ENCODE measurements at places on chromosomes 12 and 14. TPM values are rescaled to one million over a fixed set of nuclear protein-coding genes. Genes with fewer than 3 reads are reported as not detected.
A peak's percentile ranks its signal among the peaks of the same experiment; 100 is the strongest.

The FGD6 gene
- 95.3 TPM for total RNA-seq

The ANG gene
- total RNA-seq: 2.6 TPM

- no peaks in the 10 kb centered on the region for H3K36me3 ChIP-seq
- no peak overlapping the region for H3K4me3 ChIP-seq
- no peak overlapping the region for H3K27ac ChIP-seq
Measured at GRCh38 chr14:52055167-52055566, 13.7 kb downstream of the NID2 start.

DNA sequence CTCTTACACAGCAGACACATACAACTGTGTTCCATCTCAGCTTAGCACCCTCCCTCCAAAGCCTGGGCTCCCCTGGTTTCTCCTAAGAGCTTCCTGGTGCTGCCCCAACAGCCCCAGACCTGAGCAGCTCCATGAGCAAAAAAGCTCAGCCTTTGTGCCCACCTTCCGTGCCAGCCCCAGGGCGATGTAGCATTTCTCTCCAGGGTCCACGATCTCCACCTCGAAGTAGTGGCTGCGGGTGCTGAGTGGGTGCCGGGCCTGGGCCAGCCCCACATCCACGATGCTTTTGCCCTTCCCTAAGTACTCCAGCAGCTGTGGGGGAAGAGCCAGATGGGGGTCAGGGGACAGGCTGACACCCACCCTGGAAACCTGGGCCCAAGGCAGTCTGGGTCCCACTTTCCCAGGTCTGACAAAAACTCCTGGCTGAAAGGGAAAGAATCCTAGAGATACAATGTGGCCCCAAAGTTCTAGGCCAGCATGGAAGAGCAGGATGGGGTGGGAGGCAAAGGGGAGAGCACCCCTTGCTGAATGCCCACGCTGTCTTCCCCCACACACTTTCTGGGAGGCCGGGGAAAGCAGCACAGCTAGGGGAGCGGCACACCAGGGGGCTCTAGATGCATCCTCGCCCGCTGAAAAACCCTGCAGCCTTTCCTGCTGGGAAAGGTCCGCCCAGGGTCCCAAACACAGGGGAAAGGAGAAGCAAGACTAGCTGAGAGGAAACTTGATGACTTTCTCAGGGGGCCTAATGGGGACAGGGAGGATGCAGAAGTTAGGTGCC, 11.0 kb downstream of the SPRYD3 start:
- no peak overlapping the region for H3K4me3 ChIP-seq
- H3K27me3 ChIP-seq: no peaks in the 10 kb centered on the region
- H3K36me3 ChIP-seq: peaks cover 18% of the 10 kb centered on the region
- DNase-seq: peak; percentile 46
- H3K4me1 ChIP-seq: peaks cover 10% of the 10 kb centered on the region
- no peak overlapping the region for H3K27ac ChIP-seq

- H3K36me3 ChIP-seq: no peaks in the 10 kb centered on the region
- H3K27me3 ChIP-seq: no peaks in the 10 kb centered on the region
- no peak overlapping the region for H3K27ac ChIP-seq
- H3K4me3 ChIP-seq: no peak overlapping the region
- no peaks in the 10 kb centered on the region for H3K4me1 ChIP-seq
- no peak for DNase-seq
Measured at GRCh38 chr12:66662729-66663128, 16.1 kb downstream of the GRIP1 start.

GRCh38 chr12:113057565-113058485, 1.3 kb downstream of the DTX1 start:
- no peaks in the 10 kb centered on the region for H3K4me1 ChIP-seq
- no peak overlapping the region for H3K4me3 ChIP-seq
- DNase-seq: peak; percentile 82

DNA sequence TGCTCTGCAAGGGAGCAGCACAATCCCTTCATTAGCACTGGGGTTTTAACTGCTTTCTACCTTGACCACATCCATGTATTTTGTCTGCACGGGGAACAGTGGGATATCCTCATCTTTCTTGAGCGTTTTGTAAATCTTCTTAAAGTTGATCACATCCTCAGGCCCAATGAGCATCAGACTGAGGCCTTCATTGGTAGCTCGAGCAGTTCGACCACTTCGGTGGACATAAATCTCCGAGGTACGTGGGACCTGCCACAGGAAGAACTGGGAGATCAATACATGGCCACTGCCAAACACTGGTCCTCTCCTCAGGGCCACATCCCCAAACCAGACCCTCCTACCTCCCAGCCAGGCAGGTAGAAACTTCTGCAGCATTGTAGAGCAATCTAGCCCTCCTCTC, 26.1 kb downstream of the DDX24 start:
- H3K4me1 ChIP-seq: no peaks in the 10 kb centered on the region
- H3K36me3 ChIP-seq: peaks cover 95% of the 10 kb centered on the region
- H3K27me3 ChIP-seq: no peaks in the 10 kb centered on the region
- no peak overlapping the region for H3K4me3 ChIP-seq
- no peak overlapping the region for H3K27ac ChIP-seq

GRCh38 chr14:95910628-95911027, 34.0 kb downstream of the TUNAR start:
- peaks cover 10% of the 10 kb centered on the region for H3K4me1 ChIP-seq
- DNase-seq: no peak
- H3K27me3 ChIP-seq: no peaks in the 10 kb centered on the region
- H3K27ac ChIP-seq: no peak overlapping the region

All from endodermal cell (in vitro differentiated cells).